EH (cell line): ENCODE measurements at places on chromosomes 6 and 20.

DNA sequence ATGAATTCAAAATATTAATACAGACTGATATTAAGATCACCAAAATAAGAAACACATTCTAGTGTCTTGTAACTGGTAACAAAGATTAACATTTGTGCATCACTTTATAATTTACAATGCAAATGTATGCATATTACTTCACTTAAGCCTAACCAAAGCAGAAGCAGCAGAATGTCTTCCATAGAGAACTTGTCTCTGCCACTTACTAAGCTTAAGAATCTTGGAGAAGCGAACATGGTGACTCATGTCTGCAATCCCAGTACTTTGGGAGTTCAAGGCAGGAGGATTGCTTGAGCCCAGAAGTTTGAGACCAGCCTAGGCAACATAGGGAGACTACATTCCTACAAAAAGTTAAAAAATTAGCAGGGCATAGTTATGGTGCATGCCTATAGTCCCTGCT, 18.8 kb downstream of the AK9 start:
- peak; percentile 61 for DNase-seq

DNA sequence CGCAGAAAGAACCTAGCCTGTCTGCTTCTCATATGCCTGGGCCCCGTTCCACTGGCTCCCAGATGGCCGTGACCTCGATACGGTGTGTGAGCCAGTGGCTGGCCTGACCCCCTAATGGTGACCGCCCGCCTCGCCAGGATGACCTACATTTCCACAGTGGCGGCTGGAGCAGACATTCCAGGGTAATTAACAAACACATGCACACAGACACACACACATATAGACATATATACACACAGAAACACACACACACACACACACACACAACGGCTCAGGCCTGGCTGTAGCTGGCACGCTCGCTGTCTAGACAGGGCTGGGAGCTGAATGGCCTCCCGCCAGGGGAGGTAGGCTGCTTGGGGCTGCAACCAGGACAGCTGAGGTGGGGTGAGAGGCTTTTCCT, 227.1 kb downstream of the ANKRD60 start:
- no peak for DNase-seq

- DNase-seq, result peak; percentile 48
Measured at GRCh38 chr20:63830841-63831588, at the start of gene ZBTB46. Gene ZBTB46, minus strand, starts transcription at chr20:63831264. Its CDS starts 40,507 bp downstream, at chr20:63790757.

DNA sequence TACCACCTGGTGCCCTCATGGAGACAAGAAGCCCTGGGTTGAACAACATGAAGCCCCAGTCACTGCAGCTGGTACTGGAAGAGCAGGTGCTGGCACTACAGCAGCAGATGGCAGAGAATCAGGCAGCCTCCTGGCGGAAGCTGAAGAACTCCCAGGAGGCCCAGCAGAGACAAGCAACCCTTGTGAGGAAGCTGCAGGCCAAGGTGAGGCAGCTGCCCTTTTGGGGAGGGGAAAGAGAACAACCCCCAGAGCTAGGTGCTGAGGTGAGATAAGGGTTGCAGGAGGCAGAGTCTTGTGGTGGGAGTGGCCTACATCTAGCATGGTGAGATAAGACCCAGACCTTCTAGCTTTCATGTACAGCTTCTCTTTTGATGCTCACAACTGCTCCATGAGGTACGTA, 7.0 kb downstream of the CEP250 start:
- no peak for DNase-seq

DNA sequence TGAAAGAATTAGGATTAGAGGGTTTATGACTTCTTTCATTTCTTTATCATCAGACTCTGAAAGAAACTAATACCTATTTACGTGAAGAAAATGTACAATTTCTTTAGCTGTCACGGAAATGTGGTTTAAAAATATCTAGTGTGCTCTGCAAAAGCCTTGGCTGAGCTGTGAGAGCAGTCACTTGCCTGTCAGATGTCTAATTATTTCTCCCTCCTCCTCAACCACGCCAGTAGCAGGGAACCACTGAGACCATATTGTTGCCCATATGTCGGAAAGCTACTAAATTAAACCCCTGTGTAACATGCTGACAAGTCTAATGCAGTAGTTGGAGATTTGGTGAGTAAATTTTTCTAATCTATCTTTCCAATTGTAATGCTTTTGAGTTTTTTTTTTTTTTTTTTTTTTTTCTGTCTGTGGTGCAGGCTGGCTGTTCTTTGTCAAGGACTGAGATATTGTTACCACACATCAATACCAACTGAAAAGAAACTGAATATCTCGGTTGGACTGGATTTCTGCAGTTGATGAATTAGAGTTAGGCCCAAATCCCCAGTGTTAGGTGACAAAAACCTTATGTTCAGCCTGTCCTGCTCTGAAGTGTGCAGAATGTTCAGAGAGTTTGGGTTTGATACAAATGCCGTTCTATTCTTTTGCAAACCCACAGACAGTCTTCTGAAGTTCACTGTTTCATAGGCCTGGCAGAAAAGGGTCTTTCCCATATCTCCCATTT, 302.9 kb upstream of the SYNCRIP start:
- no peak for DNase-seq

GRCh38 chr6:105611606-105612005, 208.7 kb upstream of the PREP start:
- no peak for DNase-seq

- peak; percentile 70 for DNase-seq
Measured at GRCh38 chr20:41425180-41425884, 58.7 kb upstream of the EMILIN3 start.

GRCh38 chr6:81895511-81896185, 143.2 kb upstream of the TENT5A start:
- peak; percentile 98 for DNase-seq

GRCh38 chr6:93388070-93388469, 31.3 kb downstream of the EPHA7 start:
- no peak for DNase-seq

GRCh38 chr6:119501798-119502483, 152.4 kb upstream of the MAN1A1 start:
- no peak for DNase-seq

- DNase-seq, result peak; percentile 56
Measured at GRCh38 chr6:3442431-3443220, 14.2 kb downstream of the SLC22A23 start.

- peak; percentile 87 for DNase-seq
Measured at GRCh38 chr20:32574296-32575226, 10.6 kb downstream of the NOL4L start.

GRCh38 chr6:112113431-112113830, 26.0 kb downstream of the FAM229B start:
- DNase-seq, result no peak

DNA sequence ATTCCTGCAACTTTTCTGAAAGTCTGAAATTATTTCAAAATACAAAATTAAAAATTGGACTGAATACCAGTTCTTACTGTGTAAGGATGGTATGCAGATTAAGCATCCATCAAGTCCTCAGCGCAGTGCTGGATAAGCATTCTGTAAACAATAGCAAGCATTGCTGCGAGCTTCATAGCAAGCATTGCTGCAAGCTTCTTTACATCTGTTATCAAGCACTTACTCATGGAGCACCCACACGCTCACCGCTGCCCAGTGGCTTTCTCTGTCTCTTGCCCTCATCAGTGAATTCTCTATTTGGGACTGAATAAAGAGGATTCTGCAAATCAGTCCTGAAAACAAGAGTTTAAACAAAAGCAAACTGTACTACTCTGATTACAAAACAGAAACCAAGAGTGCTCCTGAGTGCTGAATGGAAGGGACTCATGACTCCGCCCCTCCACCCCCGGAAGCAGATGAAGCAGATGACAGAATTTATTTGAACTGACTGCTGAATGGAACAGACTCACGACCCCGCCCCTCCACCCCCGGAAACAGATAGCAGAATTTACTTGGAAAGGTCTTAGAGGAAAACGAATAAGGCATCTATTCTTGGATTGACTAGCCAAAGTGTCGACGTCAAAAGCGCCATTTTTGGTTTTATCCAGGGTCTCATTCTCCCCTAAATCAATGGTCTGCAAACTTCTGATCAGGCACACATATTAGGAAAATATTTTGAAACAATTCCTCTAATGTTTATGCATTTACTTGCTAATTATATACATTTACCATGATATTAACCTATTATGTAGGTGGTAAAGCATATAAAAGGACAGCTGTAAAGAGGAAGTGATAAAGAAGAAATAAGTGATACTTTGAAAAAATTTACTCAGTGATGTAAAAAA, 22.1 kb upstream of the EYA2 start:
- DNase-seq, result no peak

DNA sequence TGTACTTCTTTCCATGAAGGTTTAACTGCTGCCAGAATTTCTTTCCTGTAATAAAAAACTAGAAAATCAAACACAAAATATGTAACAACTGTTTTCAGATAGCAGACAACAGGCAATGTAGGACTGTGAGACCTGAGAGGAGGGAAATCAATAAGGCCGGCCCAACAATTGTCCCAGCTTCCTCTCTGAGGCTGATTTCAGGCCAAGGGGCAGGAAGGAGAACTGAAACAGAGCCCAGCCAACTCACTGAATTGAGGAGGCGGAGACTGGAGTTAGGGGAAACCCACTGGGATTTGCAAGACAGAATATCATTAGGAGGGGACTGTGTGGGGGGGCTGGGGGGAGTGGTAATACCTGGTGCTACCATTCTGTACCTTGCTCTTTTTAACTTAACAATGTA, 42.2 kb downstream of the FLRT3 start:
- no peak for DNase-seq

- DNase-seq, result peak; percentile 30
Measured at GRCh38 chr20:36096435-36096834, 58.1 kb upstream of the EPB41L1 start.

DNA sequence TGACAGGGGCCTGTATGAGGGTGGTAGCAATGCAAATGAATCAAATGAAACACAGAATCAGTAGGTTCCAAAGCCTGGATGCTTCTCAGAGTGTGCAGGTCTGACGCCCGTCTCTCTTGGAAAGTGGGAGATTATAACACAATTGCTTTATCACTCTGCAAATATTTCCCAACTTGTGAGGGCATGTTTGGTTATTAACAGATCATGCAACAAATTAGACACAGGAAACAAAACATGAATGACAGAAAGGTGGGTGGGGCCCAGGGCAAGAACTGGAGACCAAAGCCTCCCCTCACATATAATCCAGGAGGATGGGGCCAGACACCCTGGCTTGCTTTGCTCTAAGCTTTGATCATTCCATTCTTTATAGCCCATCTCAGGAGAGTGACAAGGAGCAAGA, 108.6 kb upstream of the MRPS10 start:
- DNase-seq, result no peak

DNA sequence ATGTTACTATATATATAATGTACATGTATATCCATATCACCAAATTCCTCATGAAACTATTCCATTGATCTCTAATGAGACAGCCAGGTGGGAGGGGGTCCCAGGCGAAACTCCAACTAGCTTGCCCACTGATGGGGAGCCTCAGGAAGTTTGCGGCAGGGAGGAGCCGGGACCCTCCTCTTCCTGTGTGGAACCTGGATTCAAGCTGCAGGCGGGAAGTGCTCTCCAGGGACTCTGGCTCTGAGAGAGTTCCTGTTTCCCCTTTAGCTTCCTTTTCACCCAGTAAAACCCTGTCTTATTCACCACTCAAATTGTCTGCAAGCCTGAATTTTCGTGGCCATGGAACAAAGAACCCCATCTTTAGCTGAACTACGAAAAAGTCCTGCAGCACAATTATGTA, 152.2 kb downstream of the OPN5 start:
- no peak for DNase-seq

DNA sequence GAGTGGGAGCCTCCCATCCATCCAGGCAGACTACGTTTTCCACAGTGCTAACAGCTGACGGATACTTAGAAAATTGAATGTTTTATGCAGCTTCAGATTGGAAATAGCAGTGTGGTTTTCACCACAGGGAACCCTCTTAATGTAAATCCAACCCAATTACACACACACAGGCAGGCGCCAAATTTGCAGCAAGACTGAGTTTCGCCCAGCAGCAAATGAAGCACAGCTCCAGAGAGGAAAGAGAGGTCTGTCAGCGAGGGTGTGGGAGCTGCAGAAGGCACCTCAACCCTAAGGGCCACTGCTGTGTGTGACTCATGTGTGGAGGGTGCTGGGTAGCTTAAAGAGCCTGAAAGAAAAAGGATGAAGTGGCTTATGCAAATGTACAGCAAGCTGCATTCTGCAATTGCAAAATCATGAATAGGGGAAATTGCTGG, 365.7 kb downstream of the MAFB start:
- DNase-seq, result no peak

- no peak for DNase-seq
Measured at GRCh38 chr6:16204653-16205376, 33.6 kb upstream of the GMPR start.

DNA sequence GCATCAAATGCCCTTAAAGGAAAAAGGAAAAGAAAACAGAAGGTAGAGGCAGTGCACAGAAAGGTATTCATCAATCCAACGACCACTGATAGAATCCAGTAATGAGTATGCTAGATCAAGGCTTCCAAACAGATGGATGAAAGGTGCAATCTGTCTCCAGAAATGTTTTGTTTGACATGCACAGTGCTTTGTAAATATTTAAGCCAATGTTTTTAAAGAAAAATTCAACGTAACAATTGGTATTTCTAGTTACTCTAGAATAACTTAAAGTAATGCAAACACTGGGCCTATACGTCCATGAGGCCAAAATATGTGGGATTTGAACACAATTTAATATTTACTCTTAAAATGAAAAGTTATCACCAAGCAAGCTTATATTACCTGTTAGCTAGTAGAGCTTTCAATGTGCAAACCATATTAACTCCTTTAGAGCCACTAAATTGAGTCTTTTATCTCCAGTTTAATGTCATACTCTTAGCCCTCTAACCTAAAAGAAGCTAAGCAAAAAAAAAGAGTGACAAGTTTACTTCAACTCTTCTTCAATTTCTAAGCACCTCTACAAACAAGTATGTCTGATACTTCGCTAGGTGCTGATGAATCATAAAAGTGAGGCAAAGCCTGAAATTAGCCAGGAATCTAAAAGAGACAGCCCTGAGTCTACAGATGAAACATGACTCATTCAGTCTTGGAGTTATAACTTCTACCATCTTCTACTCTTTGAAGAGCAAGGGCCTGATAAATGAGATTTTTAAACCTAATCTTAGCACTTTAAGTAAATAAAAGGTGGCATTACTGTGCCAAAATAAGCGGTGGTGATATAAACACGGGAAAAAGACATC, 169.8 kb downstream of the PTPRK start:
- peak; percentile 54 for DNase-seq

GRCh38 chr6:132404736-132405135, 3.5 kb upstream of the MOXD1 start:
- DNase-seq, result peak; percentile 35

GRCh38 chr6:13461307-13461706, 26.1 kb downstream of the GFOD1 start:
- no peak for DNase-seq

DNA sequence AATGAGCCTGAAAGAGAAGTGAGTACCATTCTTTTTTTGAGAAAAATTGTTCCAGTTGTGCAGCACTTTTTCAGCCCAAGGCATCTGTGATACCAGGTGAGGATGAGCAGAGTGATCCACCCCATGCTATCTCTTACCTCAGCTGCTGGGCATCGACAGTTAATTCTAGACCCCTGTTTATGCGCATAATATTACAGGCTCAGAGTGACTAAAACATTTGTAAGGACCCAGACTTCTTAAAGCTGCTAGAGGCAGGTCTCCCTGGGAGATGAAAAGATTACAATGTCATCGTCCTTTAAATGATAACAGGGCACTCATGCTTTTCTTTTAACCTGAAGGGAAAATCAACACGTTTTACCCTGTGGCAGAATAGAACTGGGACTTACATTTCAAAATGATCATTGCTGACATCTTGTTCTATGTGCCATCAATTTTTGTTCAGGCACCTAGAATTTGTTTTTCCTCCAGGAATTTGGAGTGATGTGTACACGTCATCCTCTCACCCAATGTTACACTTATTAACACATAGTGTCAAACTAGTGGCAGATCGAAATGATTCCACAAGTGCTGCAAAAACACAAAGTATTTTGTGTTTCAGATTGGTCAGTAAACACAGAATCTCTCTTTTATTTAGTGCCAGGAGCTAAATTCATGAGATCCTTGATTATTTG, 684.6 kb downstream of the UTRN start:
- no peak for DNase-seq
